ENCODE measurements at places on chromosomes 6 and 20.
A peak's percentile ranks its signal among the peaks of the same experiment; 100 is the strongest.

DNA sequence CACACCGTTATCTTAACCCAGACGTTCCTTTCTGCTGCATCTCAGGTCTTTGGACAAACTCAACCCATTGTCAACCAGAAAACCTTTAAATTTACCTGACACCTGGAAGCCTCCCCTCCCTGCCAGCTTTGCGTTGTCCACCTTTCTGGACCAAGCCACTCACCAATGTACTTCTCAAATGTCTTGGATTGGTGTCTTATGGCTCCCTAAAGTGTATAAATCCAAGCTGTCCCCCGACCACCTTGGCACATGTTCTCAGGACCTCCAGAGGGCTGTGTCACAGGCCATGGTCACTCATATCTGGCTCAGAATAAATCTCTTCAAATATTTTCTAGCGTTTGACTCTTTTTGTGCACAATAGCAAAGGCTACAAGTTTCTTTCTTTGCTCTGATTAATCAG is 250.0 kb downstream of the DLL1 start:
- no peak for DNase-seq

- DNase-seq, result no peak
These were observed 40.7 kb upstream of the UBR2 start for GRCh38 chr6:42522942-42523814.

- peak; percentile 38 for DNase-seq
These were observed 36.5 kb upstream of the MPC1 start for GRCh38 chr6:166419286-166419685.

- DNase-seq, result no peak
These were observed 26.7 kb downstream of the PKIG start for GRCh38 chr20:44609006-44609515.

DNA sequence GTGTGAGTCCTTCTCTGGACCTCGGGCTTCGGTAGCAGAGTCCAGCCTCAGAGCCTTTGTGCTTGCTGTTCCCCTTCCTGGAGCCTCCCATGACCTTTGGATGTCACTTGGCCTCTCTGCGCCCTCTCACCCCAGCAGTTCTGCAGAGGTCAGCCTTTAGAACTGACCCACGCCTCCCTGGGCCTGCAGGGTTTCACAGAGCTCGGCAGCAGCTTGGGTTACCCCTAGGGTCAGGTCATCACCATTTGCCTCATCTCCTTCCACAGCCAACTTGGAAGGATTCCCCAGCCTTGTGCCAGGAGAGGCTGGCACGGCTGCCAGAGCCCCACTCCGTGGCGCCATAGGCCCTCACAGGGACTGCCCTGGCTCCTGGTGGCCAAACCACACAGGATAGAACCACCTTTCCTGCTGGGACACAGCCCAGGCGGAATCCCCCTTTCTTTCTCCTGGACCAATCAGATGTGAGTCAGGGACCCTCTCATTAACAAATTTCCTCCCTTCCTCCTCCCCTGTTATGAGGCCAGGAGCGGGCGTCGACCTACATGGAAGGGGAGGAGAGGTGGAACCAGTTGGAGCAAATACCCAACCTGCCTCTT is 13.9 kb upstream of the SIRPA start:
- DNase-seq, result no peak

GRCh38 chr6:111845441-111845871 is 27.8 kb downstream of the FYN start:
- no peak for DNase-seq

DNA sequence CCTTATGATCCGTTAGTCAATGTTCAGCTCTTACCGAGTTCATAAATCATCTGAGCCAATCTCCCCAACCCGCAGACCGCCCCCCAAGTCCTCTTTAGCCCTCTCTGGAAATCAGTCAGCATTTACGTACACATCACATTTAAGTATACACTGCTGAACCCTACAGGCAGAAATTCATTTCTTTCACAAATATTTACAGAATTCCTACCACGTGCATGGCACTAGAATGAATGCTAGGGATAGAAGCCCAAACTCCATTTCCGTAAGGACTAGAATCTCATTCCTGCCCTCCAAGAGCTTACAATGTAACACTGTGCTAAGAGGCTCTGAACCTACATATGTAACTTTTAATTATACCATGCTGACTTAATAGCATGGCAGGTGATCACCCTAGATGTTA is 1.8 kb downstream of the OSER1 start:
- DNase-seq, result no peak

GRCh38 chr6:39209360-39209811 is 19.9 kb downstream of the KCNK5 start:
- DNase-seq, result no peak

- DNase-seq, result no peak
These were observed 93.6 kb downstream of the SNAP91 start for GRCh38 chr6:83615025-83615999.

DNA sequence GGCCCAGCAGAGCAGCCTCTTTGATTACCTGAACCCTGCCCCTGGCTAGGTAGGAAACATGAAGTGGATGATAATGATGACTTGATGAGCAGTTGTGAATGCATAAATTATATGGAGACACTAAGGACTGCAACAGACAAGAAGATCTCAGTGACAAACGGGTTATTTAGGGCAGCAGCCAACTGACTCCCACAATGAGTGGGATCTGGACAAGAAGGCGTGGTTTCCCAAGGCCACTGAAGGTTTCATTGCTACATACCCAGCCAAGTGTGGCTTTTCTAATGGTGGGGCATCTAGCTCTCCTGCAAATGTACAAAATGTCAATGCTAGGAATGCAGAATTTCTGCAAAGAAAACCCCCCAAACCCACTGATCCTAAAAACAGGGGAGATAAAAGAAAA is 29.4 kb downstream of the RING1 start:
- DNase-seq, result no peak

DNA sequence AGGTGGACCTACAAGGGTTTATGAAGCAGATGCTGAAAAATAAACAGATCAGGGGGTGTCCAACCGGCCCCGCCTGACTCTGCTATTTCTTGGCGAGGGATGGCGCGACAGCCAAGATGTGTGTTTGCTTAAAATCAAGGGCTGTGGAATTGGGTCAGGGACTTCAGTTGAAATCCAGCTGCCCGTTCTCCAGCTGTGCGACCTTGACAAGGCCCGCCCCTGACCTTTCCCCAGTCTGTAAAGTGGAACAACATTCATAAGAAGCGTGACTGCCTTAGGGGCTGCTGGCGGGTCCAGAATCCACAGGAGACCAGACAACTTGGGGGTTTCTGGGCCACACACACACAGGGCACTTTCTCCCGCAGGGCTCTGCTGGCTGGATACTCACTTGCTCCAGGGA is 517.5 kb downstream of the PREX1 start:
- DNase-seq, result no peak

- DNase-seq, result no peak
These were observed 13.6 kb downstream of the LRRC73 start for GRCh38 chr6:43496370-43497128.

DNA sequence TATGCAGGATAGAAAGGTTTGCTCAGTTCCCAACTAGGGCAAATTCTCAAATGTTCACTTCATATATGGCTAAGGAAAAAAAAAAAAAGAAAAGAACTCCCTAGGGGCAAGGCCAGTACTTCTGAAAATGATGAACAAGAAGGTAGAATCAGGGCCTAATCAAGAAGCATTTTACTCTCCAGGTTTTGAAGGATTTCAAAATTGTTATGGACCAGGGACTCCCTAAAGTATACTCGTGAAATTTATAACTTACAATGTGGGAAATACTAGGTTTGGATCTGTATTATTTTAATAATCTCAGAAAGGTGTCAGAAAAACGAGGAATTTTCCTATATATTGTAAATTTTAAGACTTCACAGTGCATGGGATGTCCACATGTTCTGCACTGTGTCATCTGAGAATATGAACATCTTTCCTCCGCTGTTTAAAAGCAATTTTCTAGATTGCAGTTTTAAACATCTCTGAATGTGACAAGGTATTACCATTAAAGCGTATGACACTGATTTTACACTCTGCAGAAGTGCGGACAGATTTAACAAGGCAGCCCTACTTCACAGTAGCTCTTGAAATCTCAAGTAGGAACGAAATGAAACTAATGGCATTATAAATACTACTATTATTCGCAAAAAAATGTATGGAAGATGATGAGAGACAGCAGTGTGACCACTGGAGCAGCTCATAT is 14.0 kb downstream of the PLAGL1 start:
- DNase-seq, result no peak

- DNase-seq, result no peak
These were observed 453.2 kb downstream of the QKI start for GRCh38 chr6:163867518-163868292.

- DNase-seq, result no peak
These were observed 109.4 kb upstream of the AKAP12 start for GRCh38 chr6:151130329-151130728.

DNA sequence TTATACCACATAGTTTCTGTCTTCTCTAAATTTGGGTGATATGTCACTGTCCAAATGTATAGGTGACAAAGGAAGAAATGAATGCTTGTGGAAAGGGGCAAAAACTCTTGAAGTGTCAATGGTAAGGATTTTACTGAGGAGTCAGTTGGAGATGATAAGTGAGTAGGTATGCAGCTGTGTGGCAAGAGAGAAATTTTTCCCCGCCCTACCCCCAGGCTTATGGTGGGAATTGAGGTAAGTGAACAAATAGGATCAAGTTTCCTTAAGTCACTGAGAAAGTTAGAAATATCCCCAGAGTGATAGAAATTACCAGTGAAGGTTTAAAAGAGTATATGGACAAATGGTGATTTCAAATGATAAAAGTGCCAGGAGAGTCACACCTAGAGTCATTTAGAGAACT is 11.8 kb downstream of the DSE start:
- no peak for DNase-seq

GRCh38 chr20:17721802-17722486 is 22.2 kb downstream of the BANF2 start:
- no peak for DNase-seq

- no peak for DNase-seq
These were observed 96.4 kb downstream of the FILIP1 start for GRCh38 chr6:75397171-75397570.

DNA sequence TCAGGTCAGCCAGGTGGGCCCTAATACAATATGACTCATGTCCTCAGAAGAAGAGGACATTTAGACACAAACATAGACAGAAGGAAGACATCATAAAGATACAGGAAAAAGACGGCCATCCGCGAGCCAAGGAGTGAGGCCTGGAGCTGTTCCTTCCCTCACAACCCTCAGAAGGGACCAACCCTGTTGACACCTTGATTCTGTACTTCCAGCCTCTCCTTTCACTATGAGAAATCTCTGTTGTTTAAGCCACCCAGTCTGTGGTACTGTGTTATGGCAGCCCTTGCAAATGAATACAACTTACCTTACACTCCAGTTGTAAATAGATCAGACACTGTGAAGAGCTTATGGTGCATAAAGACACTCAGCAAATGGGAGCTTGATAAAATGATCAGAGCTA is 199.7 kb downstream of the SAMD5 start:
- no peak for DNase-seq

GRCh38 chr20:57633945-57634491 is 13.8 kb upstream of the ZBP1 start:
- no peak for DNase-seq

DNA sequence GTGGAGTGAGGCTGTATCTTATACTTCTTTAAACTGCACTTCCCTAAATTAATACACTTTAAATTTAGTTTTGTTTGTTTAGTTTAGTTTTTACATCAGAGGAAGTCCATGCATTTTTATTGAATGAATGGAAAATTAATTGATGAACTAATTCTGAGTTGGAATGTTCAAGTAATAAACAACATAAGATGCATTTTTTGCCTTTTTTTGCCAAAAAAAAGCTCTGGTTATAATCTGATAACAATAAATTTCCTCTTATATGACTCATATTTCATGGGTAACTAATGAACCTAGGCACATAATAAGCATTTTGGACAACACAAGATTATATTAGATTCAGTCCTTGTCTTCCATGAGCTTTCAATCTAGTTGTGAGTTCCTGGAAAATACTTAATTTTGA is 323.1 kb downstream of the CENPW start:
- no peak for DNase-seq

GRCh38 chr6:117477988-117478852 is 4.3 kb upstream of the DCBLD1 start:
- no peak for DNase-seq

GRCh38 chr6:6987749-6988148 is 120.0 kb upstream of the RREB1 start:
- no peak for DNase-seq

GRCh38 chr6:161198176-161198575 is 75.7 kb downstream of the AGPAT4 start:
- no peak for DNase-seq

- no peak for DNase-seq
These were observed 38.0 kb downstream of the PKHD1 start for GRCh38 chr6:52049252-52050050.

- no peak for DNase-seq
These were observed 773.3 kb upstream of the DEFB115 start for GRCh38 chr20:30484009-30484748.

GRCh38 chr6:30685157-30686008 is 1.1 kb downstream of the PPP1R18 start:
- no peak for DNase-seq

- no peak for DNase-seq
These were observed 27.3 kb downstream of the WRNIP1 start for GRCh38 chr6:2792330-2793110.

DNA sequence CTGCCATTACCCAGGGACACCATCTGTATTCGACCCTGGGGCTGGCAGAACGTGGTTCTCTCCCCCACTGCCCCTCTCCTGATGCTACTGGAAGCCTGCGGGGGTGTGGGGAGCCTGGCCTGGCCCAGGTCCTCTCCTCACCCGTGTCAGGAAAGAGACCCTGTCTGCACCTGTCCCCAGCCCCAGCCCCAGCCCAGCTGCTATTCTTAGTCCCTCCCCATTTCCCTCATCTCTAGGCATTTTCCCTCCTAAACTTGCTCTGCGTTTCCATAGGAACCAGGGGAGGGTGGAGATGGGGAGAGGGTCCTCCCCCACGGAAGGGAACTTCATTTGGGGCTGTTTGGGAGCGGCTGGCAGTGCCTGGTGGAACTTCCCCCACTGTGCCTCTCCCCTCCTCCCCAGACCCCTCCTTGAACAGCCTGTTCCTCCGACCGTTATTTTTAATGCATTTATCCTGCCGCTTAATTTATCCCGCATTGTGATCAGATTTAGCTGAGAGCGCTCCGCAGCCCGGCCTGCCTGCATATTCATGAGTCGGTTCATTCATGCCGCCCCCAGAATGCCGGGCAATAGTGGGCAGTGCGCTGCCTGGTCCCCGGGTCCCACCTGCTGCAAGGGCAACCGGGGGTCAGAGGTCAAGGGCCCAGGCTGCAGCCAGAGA is 31.8 kb upstream of the DLGAP4 start:
- DNase-seq, result no peak

DNA sequence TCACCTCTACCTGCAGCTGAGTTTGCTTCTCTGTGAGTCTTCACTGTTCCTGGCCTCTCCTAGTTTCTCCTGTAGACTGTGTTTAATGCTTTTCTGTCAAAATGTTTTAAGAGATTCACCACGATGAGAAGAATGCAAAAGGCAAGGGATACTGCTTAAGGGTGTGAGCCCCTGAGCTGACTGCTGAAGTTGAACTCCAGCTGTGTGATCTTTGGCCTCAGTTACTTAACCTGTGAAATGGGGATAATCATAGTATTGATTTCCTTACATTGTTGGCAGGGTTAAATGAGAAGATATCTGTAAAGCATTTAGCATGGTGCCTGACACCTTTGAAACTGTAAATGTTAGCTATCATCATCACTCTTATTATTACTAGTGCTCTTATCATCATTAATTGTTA is 230.2 kb upstream of the MYLIP start:
- no peak for DNase-seq

GRCh38 chr6:4981761-4982160 is 22.1 kb downstream of the RPP40 start:
- no peak for DNase-seq

Measured in T-helper 9 cell (primary cell).